ENCODE measurements at places on chromosomes 11 and 22. TPM values are rescaled to one million over a fixed set of nuclear protein-coding genes. Genes with fewer than 3 reads are reported as not detected.

- no peak for DNase-seq
Measured at GRCh38 chr22:39706376-39707140, 136.0 kb downstream of the CACNA1I start.

DNA sequence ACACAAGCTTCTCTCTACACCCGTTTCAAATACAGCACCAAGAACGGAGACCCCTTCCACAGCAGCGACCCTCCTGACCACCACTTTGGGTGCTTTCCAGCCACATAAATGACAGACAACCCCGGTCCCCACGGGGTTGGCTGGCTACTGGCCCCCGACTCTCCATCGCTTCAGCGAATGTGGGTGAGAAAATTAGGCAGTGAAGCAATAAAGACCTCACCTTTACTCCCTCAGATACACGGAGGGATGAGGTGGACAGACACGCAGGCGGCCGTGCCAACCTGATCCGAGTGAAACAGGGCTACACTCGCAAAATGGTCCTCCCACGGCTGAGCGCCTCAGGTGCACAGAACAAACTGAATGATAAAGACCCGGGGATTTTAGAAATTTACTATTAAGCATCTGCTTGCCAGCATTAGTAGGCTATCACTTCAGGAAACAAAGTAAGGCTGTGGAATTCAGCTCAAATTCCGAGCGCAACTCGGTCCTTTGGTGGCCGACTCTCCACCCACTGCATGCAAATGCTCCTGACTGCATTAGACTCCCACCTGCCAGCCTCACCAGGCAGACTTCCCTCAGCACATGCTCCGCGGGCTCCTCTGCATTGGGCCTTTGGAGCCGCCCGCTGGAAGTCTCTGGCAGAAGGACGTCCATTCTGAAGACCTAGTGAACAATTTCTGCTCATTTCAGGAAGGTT is 12.8 kb upstream of the EFCAB6 start:
- no peak for DNase-seq

GRCh38 chr22:36358533-36359469 is 29.0 kb downstream of the MYH9 start:
- no peak for DNase-seq

DNA sequence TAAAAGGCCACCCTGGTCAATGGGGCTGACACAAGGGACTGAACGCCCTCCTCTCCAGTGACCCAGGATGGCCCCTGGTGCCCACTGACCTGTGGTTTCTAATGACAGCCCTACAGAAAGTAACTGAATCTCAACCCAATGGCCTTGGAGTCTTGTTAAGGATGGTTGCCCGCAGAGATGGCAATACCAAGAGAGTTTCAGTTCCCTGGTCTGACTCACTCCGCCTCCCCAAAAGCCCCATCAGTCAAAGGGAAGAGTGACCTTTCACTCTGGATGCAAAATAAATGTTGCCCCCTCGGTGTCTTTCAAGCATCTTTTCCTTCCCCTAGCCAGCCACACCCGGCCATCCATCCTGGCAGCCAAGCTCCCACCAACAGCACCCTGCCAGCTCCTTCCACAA is 57.7 kb upstream of the ISX start:
- no peak for DNase-seq

DNA sequence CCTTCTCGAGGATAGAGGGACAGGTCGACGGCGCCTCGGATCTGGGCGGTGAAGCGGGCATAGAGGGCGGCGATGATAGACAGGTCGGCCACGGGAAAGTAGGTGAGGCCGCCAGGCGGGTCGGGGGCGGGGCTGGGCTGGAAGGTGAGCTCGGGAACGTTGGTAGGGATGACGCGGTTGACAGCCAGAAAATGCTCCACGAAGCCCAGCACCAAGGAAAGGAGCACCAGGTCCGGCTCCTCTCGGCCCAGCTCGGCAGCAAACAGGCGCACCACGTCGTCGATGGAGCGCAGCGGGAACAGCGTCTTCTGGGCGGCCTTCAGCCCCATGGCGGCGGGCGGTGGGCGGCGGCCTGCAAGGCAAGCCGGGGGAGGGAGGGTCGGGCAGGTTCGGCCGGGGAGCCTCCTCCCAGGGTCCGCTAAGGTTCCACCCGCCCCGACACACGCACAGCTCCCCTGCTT is 540 bp downstream of the MEN1 start:
- DNase-seq: peak; percentile 72

TTC36 gene
- total RNA-seq: 0.63 TPM

- no peak for DNase-seq
Measured at GRCh38 chr22:19043121-19044085, 78.8 kb downstream of the DGCR2 start.

ANO3 gene
- 1.3 TPM for total RNA-seq

- no peak for DNase-seq
Measured at GRCh38 chr11:62925308-62925707, 4.1 kb upstream of the CHRM1 start.

DNA sequence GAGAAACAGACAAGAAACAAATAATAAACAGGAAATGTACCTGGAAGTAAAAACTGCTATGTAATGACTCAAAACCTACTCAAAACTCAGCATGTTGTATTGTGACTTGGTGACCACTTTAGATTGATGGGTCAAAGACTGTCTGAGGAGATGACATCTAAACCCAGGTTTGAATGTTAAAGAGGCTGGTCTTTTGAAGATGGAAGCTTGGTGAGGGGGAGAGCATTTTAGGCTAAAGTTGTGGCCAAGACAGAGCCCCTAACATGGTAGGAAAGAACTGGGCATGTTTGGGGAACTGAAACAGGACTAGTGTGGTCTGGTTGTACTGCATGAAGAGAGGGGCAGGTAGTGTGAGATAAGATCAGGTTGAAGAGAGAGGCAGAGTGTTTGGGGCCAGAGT is 85.3 kb upstream of the MYO18B start:
- no peak for DNase-seq

TUBA8 gene
- 2.7 TPM for total RNA-seq

KDM4D gene
- 0.46 TPM for total RNA-seq

DNA sequence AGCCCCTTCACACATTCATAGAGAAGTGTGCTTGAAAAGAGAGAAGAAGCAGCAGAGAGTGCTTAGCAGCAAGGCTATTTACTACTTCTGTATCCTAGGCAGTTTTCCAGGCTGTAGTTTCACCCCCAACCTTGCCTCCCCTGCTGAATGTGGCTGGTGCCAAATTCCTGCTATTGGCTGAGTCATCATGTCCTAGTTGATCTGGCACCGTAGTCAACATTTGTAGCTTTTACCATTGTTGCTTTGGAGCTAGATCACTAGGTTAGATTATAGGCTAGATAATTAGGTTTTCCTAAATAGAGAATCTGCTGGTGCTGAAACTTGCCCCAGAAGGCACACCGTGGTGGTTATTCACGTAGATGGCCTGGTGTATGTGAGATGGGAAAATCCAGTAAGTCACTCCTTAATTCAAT is 32.7 kb downstream of the ARHGAP42 start:
- no peak for DNase-seq

SYT12 gene
- total RNA-seq: not detected

DNA sequence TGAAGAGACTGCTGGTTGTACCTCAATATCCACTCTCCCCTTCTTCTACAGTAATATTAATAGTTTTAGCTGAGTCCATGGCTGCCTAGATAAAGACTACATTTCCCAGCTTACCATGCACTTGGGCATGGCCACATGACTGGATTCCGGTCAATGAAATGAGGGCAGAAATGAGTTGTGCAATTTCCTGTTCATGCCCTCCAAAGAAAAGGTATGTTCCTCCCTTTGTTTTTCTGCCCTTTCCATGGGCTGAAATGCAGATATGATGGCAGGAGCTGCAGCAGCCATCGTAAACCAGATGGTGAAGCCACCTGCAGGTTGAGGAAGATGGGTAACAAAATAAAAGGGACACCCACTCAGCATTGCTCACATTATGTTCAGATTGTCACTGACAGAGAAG is 15.3 kb upstream of the ELFN2 start:
- DNase-seq: no peak

CARNS1 gene
- 0.26 TPM for total RNA-seq

GRCh38 chr11:12717851-12718291 is 43.6 kb downstream of the TEAD1 start:
- no peak for DNase-seq

DNA sequence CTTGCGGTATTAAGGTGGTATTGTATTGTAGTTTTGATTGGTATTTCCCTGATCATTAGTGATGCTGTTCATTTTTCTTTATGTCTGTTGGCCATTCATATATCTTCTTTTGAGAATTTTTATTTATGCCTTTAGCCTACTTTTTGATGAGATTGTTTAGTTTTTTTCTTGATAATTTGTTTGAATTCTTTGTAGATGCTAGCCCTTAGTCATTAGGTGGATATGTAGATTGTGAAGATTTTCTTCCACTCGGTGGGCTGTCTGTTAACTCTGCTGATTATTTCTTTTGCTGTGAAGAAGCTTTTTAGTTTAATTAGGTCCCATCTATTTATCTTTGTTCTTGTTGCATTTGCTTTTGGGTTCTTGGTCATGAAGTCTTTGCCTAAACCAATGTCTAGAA is 115.4 kb downstream of the VPREB1 start:
- DNase-seq: no peak

OR52H1 gene
- 0.28 TPM for total RNA-seq

GRCh38 chr11:110098645-110099044 is 5.5 kb downstream of the ZC3H12C start:
- no peak for DNase-seq

GRCh38 chr11:12559011-12559410 is 115.2 kb upstream of the TEAD1 start:
- no peak for DNase-seq

EEF1G gene
- total RNA-seq: 1,365 TPM

CRACR2B gene
- 43.5 TPM for total RNA-seq

TEX12 gene
- total RNA-seq: 0.52 TPM

- no peak for DNase-seq
Measured at GRCh38 chr11:133560472-133560855, 28.2 kb upstream of the OPCML start.

LSP1 gene
- total RNA-seq: 32.2 TPM

GRCh38 chr11:8814209-8814922 is 96.6 kb upstream of the AKIP1 start:
- peak; percentile 48 for DNase-seq

GRCh38 chr22:20212754-20213699 is 55.1 kb downstream of the RTN4R start:
- DNase-seq: no peak

ELFN2 gene
- total RNA-seq: 0.35 TPM

- DNase-seq: no peak
Measured at GRCh38 chr11:30635401-30635989, 49.3 kb upstream of the MPPED2 start.

- no peak for DNase-seq
Measured at GRCh38 chr11:30595934-30596333, 9.8 kb upstream of the MPPED2 start.

GRCh38 chr22:45515676-45516075 is 13.0 kb downstream of the FBLN1 start:
- no peak for DNase-seq

- peak; percentile 23 for DNase-seq
Measured at GRCh38 chr11:62433141-62433903, 14.5 kb downstream of the SCGB1A1 start.

- no peak for DNase-seq
Measured at GRCh38 chr22:33361581-33361980, 303.4 kb upstream of the SYN3 start.

FAM111B gene
- total RNA-seq: 1.8 TPM

DNA sequence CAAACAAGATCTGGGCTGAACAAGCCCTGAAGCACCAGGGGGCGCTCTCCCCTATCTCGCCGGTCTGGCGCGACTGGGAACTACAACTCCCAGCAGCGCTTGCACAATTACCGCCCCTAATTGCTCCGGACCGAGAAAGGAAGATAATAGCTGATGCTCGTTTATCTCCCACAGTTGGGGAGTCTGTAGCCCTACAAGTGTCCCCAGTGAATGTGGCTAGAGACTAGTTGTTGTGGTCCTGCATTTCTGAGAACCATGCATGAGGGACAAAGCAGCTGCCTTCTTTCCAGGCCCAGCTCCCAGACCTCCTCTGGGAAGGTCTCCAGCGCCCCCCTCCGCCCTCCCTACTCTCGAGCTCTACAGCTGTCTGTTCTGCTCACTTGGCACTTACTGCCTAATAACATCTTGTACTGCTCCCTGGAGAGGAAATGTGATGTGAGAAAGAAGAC is 34.4 kb downstream of the NRXN2 start:
- peak; percentile 91 for DNase-seq

IGLL1 gene
- total RNA-seq: not detected

GRCh38 chr11:6204706-6205105 is 651 bp upstream of the C11orf42 start:
- DNase-seq: no peak

DNA sequence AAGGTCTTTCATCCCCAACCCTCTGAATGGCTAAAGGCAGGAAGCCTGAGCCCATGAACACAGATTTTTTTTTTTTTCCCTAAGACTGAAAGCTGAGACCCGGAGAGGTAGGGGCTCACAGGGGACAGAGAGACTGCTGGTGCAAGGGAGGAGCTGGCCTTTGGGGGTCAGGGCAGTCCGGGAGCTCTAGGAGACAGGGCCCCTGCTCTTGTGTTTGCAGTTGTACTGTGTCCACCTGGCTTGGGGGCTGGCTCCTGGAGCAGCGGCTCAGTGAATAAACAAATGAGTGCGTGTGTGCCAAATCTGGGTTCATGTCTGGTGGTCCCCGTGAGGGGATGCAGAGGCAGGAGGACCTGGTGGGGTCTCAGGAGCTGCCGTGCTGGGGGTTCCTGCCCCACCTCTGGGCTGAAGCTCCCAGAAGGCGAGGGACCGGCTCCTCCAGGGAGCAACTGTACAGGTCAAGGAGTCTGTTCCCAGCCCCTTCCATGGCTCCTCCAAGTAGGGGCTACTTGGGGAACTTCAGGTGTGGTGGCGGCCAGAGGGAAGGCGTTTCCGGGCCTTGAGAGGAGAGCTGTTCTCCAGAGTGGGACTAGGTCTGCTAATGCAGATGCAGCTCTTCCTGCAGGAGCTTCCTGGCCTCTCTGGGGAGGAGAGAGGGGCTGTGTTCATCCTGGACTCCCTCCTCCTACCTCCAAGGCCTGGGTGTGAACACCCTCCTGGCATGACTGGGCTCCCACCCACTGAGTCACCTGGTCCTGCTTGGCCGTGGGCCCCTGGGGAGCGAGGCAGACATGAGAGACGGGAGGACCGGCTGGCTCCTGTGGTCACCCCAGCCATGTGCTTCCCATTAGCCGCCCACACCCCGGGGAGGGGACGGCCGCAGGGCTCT is 57.6 kb downstream of the FBXO7 start:
- DNase-seq: peak; percentile 57
